ENCODE measurements at places on chromosomes 5 and 9. TPM values are rescaled to one million over a fixed set of nuclear protein-coding genes. Genes with fewer than 3 reads are reported as not detected.

- no peaks in the 10 kb centered on the region for H3K36me3 ChIP-seq
- peaks cover 3% of the 10 kb centered on the region for H3K27me3 ChIP-seq
- H3K4me1 ChIP-seq, result no peaks in the 10 kb centered on the region
- DNase-seq, result no peak
- no peak overlapping the region for H3K27ac ChIP-seq
- H3K4me3 ChIP-seq, result no peak overlapping the region
Measured at GRCh38 chr5:129406440-129406839, 53.7 kb upstream of the ADAMTS19 start.

DNA sequence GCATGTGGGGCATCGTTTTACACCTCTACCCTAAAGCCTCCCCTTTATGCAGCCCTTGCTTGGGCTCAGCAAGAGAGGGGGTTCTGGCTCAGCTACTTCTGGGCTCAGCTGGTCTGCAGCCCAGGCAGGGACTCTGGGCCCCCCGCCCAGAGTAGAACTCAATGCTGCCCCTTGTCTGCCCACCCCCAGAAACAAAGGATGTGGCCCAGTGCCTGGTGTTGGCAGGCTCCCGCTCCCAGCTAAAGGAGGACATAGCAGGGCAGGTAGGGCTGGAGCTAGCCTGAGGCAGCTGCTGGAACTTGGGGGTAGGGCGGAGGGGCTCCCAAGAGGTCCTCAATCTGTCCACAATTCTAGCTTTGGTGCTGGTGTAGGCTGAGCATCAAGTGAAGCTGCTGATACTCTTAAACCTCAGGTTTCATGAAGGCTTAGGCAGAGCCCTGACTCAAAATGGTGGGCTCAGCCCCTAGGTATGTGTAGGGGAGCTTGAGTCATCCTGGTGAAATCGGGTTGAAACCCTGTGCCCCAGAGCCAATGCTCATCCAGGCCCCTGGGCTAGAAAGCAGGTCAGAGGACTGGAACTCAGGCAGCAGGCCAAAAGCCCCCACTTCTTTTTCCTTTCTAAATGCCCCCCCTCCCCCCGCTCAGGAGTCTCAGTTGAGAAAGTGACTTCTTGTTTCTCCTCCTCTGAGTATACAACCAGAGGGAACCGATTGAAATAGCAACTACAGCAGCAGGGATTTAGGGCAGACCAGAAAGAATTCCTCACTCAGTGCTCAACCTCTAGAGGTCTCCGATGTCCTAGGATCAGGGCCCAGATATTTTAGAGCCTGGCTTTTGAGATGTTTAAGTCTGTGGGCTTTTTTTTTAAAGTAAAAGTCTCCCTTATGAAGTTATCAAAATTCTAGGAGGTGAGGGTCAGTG lies 11.4 kb downstream of the PSD2 start:
- H3K27ac ChIP-seq, result no peak overlapping the region
- no peaks in the 10 kb centered on the region for H3K4me1 ChIP-seq
- no peak for DNase-seq
- H3K27me3 ChIP-seq, result peaks cover 4% of the 10 kb centered on the region

DNA sequence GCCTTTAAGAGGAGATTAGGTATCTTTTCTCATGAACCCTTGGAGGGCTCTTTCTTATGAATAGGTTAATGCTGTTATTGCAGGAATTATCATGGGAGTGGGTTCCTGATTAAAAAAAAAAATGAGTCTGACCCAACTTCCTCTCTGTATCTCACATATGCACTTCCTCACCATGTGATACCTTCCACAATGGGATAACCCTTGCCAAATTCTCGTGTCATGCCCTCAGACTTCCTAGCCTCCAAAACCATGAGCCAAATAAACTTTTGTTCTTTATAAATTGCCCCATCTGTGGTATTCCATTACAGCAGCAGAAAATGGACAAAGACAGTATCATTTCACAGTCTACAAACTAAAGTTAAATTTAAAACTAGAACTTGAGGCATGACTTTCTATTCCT lies 1.0 kb downstream of the OR1B1 start:
- no peak overlapping the region for H3K4me3 ChIP-seq
- peaks cover 2% of the 10 kb centered on the region for H3K27me3 ChIP-seq
- no peak overlapping the region for H3K27ac ChIP-seq
- no peaks in the 10 kb centered on the region for H3K4me1 ChIP-seq
- DNase-seq, result no peak
- no peaks in the 10 kb centered on the region for H3K36me3 ChIP-seq

- H3K27ac ChIP-seq, result no peak overlapping the region
- H3K4me1 ChIP-seq, result no peaks in the 10 kb centered on the region
- H3K4me3 ChIP-seq, result no peak overlapping the region
- H3K36me3 ChIP-seq, result no peaks in the 10 kb centered on the region
Measured at GRCh38 chr5:180352116-180353047, 754 bp downstream of the GFPT2 start.

- DNase-seq, result no peak
- no peak overlapping the region for H3K27ac ChIP-seq
- H3K36me3 ChIP-seq, result no peaks in the 10 kb centered on the region
- H3K27me3 ChIP-seq, result peaks cover 20% of the 10 kb centered on the region
- no peak overlapping the region for H3K4me3 ChIP-seq
Measured at GRCh38 chr5:108743319-108743718, 4.4 kb upstream of the FER start.

DNA sequence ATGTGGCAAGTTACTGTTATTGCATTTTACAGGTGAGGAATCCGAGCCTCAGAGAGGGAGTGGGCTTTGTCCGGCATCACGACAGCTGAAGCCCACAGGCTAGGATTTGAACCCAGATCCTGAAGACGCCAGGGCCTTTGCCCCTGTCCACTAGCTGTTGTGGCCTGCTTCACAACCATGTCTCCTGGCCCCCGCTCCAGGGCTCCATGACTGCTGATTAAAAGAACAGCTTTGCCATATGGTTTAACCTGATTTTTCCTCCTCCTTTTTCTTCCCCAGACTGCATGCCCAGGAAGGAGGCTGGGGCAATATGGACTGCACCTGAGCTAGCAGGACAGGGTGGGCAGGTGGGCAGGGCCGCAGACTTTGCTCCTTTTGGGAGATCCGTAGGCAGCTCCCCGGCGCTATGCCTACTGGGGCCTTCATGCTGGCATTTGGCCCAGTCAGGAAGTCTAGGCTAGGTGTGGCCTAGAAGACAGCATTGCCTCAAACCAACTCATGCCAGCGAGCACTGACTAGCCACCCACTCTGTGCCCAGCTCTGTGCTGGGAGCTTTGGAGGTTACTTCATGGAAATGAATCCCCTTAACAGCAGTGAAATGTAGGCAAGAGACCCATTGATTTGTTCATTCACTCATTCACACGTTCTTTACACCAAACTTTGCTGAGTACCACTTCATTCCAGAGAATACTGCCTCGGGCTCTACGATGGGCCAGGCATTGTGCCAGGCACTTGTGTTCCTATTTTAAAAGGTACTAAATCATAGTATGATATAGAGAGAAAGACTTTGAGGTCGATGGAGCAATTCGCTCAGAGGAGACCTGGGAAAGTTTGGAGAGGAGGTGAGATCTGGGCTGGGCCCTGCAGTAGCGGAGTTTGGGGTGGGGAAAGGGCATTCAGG lies 94.3 kb upstream of the CPEB4 start:
- H3K27ac ChIP-seq, result no peak overlapping the region
- no peak overlapping the region for H3K4me3 ChIP-seq
- no peaks in the 10 kb centered on the region for H3K27me3 ChIP-seq

DNA sequence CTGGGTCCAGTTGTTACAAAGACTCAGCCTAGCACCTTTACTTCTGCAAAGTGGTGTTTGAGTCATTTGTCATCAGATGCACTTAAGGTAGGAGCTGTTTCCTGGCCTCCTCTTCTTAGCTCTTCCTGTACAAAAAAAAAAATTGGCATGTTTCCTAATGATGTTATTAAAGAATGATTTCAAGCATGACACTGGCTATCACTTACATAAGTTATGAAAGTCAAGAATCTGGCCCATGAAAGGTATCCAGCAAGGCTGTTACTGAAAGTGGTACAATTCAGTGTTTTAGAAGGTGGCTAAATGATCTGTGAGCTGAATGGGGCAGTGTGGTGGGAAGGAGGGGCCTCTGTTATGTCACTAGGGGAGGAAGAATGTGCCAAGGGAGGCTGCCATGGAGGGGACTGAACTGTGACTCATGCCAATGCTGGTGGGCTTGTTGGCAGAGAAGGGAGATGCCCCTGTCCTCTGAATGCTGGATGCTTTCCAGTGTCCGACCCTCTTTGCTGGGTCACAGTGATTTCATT lies 175.1 kb upstream of the MAP1B start:
- H3K4me1 ChIP-seq, result no peaks in the 10 kb centered on the region
- no peaks in the 10 kb centered on the region for H3K36me3 ChIP-seq
- H3K4me3 ChIP-seq, result no peak overlapping the region
- no peak overlapping the region for H3K27ac ChIP-seq

- H3K27me3 ChIP-seq, result no peaks in the 10 kb centered on the region
- no peak overlapping the region for H3K27ac ChIP-seq
- DNase-seq, result no peak
Measured at GRCh38 chr5:85814596-85814995, 803.1 kb upstream of the COX7C start.

DNA sequence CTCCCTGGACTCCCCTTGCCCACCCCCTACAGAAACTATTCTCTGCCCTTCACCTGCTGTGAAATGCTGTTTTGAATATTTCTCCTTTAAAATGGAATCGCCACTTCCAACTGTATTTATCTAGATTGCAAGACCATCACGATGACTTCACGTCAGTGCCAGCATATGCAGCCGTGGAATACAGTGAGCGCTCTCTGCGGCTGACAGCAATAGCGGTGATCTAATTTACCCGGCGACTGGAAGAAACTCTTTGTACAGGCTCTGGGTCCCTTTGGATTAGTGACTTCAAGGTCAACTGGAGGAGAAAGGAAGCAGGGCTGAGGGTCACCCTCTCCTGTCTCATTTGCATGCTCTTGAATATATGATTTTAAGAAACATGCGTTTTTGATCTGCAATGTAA lies 192.0 kb downstream of the IRX1 start:
- no peak for DNase-seq
- no peak overlapping the region for H3K27ac ChIP-seq
- H3K36me3 ChIP-seq, result no peaks in the 10 kb centered on the region
- H3K27me3 ChIP-seq, result peaks cover 3% of the 10 kb centered on the region
- H3K4me1 ChIP-seq, result no peaks in the 10 kb centered on the region

GRCh38 chr9:7788772-7789171 lies 10.8 kb downstream of the DMAC1 start:
- H3K27me3 ChIP-seq, result no peaks in the 10 kb centered on the region
- H3K27ac ChIP-seq, result no peak overlapping the region
- no peak for DNase-seq
- H3K36me3 ChIP-seq, result peaks cover 16% of the 10 kb centered on the region
- no peak overlapping the region for H3K4me3 ChIP-seq

- no peak overlapping the region for H3K4me3 ChIP-seq
- peaks cover 4% of the 10 kb centered on the region for H3K27me3 ChIP-seq
- no peak for DNase-seq
Measured at GRCh38 chr5:180214870-180215770, 6.1 kb upstream of the RASGEF1C start.

DNA sequence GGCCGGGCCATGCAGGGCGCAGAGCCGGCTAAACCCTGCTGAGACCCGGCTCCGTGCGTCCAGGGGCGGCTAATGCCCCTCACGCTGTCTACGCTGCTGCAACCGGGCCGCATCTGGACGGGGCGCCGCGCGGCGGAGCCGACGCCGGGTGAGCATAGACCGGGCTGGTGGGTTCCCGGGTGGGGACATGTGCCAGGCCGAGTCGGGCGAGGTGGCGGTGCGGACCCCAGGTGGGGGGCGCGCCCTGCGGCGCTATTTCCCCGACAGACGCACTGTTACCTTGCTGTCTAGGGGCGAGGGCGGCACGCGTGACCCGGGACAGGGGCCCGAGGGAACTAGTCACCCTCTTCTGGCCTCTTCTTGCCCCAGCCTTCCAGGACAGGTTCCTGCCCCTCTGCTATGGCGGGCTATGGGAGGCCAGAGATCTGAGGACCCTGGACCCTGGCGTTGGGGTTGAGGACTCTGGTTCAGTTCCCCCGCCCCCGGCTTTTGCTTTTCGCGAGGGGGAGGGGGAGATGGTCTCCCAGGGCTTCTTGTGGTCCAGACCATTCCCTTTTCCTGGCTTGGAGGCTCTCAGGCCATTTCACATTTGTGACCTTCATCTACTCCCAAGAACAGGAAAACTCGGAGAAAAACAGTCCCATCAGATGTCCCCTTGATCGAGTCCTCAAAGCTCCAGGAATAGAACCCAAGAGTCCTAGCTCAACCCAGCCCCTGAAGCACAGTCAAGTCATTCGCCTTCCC lies 536 bp downstream of the SLC27A4 start:
- peak overlapping the region; percentile 81 for H3K27ac ChIP-seq
- H3K36me3 ChIP-seq, result no peaks in the 10 kb centered on the region
- peak overlapping the region; percentile 92 for H3K4me3 ChIP-seq
- H3K27me3 ChIP-seq, result no peaks in the 10 kb centered on the region
- H3K4me1 ChIP-seq, result peaks cover 4% of the 10 kb centered on the region

GRCh38 chr5:146409054-146409671 lies 38.0 kb upstream of the TCERG1 start:
- H3K36me3 ChIP-seq, result no peaks in the 10 kb centered on the region
- no peaks in the 10 kb centered on the region for H3K4me1 ChIP-seq
- DNase-seq, result no peak
- H3K4me3 ChIP-seq, result no peak overlapping the region
- H3K27ac ChIP-seq, result no peak overlapping the region

GRCh38 chr5:151699071-151699901 lies 12.6 kb upstream of the SPARC start:
- H3K4me3 ChIP-seq, result no peak overlapping the region
- no peaks in the 10 kb centered on the region for H3K27me3 ChIP-seq
- no peaks in the 10 kb centered on the region for H3K4me1 ChIP-seq

DNA sequence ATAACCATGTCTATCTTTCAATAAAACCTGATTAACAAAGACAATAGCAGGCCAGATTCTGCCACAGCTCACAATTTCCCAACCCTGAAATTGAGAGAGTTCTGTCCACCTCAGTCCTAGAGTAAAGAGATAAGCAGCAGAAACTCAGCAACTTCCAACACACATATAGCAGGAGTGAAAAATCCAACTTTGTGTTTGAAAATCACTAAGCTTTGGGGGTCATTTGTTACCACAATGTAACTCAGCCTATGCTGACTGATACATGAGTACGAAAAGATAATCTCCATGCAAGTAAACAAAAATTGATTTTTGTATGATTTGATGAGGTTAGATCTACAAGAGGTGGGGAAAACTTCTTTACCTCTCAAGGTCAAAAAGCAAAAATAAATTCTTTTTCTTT lies 231.0 kb upstream of the DAPK1 start:
- H3K27ac ChIP-seq, result no peak overlapping the region
- H3K36me3 ChIP-seq, result no peaks in the 10 kb centered on the region
- DNase-seq, result no peak
- H3K4me3 ChIP-seq, result no peak overlapping the region
- peaks cover 4% of the 10 kb centered on the region for H3K27me3 ChIP-seq

DNA sequence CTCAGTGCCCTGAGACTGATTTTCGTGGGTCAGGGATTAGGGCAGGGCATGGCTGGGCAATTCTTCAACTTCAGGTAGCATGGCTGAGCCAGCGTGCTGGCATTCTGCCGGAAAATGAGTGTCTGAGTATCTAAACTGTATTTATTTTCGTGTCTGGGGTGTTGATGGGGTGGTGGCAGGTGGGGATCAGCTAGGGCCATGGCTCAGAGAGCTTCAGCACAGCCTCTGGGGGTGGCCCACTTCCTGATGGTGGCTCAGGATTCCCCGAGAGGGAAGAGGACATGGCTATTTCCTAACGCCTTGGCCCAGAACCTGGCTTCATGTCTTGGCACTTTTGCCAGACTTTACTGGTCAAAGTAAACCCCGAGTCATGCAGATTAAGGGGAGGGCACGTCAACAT lies 260.5 kb downstream of the GADD45G start:
- no peaks in the 10 kb centered on the region for H3K36me3 ChIP-seq
- peaks cover 6% of the 10 kb centered on the region for H3K4me1 ChIP-seq
- no peak for DNase-seq
- H3K27ac ChIP-seq, result no peak overlapping the region

Gene FOXE1
- not detected for total RNA-seq

Gene AIF1L
- total RNA-seq, result 0.42 TPM

Gene OTULINL
- total RNA-seq, result 67.7 TPM

Gene UGCG
- total RNA-seq, result 24.9 TPM

Gene LCN1
- not detected for total RNA-seq

Gene CAMK4
- total RNA-seq, result 154 TPM

Gene EFNA5
- not detected for total RNA-seq
